ENCODE measurements at places on chromosomes 13 and 19.

GRCh38 chr19:873084-873483 lies 13.6 kb downstream of the CFD start:
- DNase-seq: no peak

- DNase-seq: no peak
These were observed 697 bp downstream of the HSPH1 start for GRCh38 chr13:31160857-31161556.

DNA sequence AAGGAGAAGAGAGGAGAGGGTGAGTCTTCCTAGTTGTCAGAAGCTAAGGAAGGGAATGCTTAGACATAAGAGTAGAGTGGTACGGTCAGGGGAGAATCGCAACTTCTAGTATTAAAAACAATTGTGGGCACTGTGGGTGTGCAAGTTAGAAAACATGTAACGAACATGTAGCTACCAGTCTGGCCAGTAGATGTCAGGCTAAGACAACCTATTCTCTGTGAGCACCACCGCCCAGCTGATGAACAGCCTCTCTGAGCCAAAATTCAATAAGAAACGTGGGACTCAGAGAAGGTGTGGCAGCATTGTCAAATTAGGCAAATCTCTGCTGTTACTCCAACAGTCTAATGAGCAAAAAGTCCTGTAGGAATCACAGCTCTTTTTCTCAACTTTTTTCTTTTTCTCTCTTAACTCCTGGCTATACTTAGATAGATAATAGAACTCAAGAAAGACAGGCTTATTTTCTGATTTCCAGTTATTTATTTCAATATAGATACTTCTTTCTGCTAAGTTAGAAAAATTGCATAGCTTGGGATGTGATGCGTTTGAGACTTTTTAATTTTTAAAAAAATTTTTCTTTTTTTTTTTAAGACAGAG lies 186.2 kb downstream of the USP12 start:
- peak; percentile 23 for DNase-seq

- DNase-seq: no peak
These were observed 2781.6 kb upstream of the PCDH20 start for GRCh38 chr13:64197232-64197631.

GRCh38 chr19:48740164-48740972 lies at the start of gene RASIP1:
RASIP1 (minus strand) TSS chr19:48740610; CDS start chr19:48740282, 328 bp downstream.
- no peak for DNase-seq

DNA sequence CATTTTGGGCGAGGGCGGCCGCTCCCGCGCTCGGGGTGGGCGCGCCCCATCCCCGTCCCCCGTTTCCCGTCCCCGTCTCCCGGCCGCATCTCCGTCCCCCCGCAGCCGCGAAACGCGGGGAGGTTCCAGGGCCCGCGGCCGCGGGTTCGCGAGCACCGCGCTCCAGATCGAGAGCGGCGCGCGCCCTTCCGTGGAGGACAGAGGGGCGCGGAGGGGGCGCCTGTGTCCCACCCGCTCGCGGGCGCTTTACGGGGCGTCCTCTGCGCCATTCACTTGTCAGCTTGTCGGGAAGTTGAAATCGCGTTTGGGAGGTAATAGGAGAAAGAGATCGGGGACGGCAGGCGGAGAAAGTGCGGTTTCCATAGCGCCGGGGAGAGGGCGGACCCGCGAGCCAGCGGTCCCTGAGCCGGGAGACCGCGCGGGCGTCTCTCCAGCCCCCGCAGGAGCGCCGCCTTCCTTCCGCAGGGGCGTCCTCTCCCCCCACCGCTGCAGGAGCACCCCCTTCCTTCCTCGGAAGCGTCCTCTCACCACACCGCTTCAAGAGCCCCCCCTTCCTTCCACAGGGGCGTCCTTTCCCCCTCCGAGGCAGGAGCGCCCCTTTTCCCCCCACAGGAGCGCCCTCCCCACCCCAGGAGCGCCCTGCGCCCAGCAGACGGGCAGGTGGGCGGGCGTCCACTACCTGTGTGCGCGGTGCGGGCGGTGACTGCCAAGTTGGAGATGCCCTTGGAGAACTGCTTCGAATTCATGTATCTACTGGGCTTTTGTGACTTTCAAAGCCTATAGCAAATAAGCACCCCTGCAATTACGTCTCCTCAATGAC lies 962 bp upstream of the IRS2 start:
- peak; percentile 45 for DNase-seq

- DNase-seq: no peak
These were observed 27.1 kb downstream of the IZUMO4 start for GRCh38 chr19:2123682-2124387.

- DNase-seq: peak; percentile 50
These were observed 568 bp downstream of the POLR2I start for GRCh38 chr19:36113894-36114720.

DNA sequence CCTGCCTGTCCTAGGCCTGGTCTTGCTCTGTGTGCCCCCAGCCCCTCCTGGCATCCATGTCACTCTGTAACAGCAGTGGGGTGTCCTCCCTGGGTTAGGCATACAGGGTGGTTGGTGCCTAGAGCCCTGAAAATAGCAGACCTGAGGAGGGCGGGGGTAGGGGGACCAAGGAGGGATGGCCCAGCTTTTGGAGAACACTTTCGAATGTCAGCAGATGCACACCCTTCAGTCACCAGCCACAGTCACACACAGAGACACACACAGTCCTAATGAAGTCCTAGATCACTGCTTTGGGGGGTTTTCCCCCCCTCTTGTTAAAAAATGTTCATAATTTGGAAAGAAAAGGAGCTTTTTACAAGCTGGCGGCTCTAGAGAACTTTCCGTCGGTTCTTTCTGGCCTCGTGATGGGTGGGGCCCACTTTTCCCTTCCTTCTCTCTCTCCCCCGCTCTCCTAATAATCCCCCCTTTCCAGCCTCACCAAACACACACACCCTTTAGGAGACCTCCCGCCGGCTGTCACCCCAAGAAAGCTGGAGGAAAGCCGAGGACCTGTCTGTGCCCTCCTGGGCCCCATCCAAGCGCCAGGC lies 47.9 kb downstream of the LYL1 start:
- no peak for DNase-seq
